Daoy (cell line): ENCODE measurements at places on chromosomes 12 and 14.

DNA sequence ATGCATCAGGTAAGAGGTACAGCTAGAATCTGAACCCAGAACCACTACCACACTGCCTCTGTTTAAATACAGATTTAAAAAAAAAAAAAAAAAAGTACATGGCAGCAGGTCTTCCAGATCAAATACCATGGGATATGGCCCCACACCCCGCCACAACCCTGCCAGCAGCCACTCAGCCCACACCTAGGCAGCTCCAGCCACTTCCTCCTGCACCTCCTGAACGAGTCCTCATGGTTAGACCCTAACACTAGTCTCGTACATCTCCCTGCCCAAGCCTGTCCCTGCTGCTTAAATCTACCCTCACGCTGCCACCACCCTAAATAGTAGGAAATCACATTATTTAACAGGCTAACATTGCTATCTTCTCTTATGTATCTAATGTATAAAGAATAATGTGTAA, 12.6 kb downstream of the SETD3 start:
- no peak for DNase-seq

DNA sequence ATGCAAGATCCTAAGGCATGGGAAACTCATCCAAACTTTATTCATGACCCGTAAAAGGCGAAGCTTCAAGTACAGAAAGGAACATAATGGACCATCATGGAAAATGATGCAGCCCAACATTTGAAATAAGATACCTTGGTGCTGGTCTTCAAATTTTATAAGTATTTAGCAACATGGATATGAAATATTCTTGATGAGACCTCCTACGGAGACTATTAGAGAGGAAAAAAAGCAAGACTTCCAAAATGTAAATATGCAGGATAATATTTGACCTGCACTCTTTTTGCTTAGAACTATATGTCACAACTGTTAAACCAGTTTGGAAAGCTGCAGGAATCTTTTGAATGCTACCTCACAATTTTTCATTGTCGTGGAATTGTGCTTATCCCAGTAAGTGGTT, 168.8 kb upstream of the ARID2 start:
- DNase-seq: no peak

- DNase-seq: no peak
Observed at GRCh38 chr12:127579446-127579845, 687.5 kb upstream of the TMEM132C start.

- no peak for DNase-seq
Observed at GRCh38 chr12:29639893-29640495, 142.5 kb upstream of the OVCH1 start.

DNA sequence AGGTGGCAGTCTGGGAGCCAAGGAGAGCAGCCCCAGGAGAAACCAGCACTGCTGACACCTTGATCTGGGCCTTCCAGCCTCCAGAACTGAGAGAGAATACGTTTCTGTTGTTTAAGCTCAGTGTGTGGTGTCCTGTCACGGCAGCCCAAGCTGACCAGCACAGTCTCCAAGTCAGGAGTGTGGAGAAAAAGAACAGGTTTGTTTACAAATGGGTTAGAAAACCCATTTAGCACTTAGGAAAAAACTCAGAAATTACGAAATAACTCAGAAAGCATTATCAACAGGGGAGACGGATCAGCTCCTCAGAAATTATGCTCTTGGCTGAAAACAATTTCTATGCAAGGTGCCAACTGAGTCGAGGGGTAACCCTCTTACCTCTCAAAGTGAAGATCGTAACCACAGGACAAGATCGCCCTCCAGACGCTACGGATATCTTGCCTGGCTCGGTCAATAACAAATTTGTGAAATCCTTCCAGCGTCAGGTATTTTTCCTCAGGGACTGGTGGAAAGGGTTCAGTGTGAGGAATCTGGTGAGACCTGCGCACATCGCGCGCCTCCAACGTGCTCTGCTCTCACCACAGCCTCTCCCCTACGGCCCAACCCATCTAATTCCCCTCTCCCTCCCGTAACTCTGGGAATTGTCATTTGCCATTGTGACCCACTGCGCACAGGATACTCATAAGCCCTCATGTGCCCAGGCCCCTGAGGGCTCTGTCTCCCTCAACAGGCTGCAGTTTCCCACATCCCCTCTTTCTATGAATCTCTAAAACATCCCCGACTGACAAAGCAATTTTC, 50.2 kb downstream of the TRAFD1 start:
- no peak for DNase-seq

GRCh38 chr12:52745554-52745953, 31.6 kb downstream of the KRT76 start:
- no peak for DNase-seq
